ENCODE measurements at places on chromosomes 5 and 9.

- DNase-seq: no peak
Observed at GRCh38 chr5:83900306-83900705, 179.7 kb upstream of the HAPLN1 start.

- DNase-seq: no peak
Observed at GRCh38 chr5:128662997-128663396, 125.0 kb upstream of the FBN2 start.

DNA sequence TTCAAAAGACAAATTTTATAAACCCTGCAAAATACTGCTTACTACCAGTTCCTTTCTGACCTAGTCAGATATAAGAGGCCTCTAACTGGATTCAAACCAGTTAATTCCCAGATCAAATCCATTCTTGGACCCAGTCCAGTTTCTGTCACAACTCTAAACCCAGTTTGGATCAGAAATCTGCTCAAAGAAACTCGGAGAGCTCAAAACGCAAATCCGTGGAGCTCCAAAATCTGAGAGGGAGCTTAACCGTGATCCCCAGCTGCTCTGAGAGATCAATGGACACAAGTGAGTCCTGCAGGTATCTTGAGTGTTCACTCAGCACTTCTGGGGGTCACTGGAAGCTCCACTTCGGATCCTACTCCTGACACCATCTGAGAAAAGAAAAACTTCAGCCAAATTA, 348.1 kb upstream of the PTGER4 start:
- DNase-seq: no peak

DNA sequence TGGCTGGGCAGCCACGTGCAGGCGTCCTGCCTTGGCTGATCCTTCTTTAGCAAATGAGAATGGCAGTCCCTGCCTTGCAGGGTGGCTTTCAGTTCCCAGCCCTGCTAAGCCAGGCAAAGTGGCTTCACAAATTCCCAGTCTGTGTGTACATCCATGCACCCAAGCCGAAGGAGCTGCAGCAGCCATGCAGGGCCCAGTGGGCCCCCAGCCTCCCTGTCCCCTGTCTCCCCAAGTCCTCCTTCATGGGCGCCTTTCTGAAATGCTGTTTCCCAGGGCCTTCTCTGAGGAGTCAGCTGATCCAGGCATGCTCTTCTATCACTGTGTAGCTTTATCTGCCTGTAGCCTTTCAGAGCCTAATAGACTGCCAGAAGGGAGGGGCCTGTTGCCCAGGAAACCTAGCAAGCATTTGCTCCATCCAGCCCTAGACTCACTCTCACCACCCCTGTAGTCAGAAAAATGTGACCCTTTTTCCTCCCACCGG, 47.4 kb upstream of the SHC3 start:
- DNase-seq: no peak

- DNase-seq: peak; percentile 38
Observed at GRCh38 chr5:78287833-78288232, 6.7 kb downstream of the AP3B1 start.

GRCh38 chr5:160899735-160900134, 47.7 kb upstream of the ATP10B start:
- DNase-seq: no peak

- DNase-seq: no peak
Observed at GRCh38 chr5:117888688-117889087, 1099.7 kb downstream of the DTWD2 start.

- no peak for DNase-seq
Observed at GRCh38 chr5:171680485-171680884, 105.1 kb upstream of the SMIM23 start.

DNA sequence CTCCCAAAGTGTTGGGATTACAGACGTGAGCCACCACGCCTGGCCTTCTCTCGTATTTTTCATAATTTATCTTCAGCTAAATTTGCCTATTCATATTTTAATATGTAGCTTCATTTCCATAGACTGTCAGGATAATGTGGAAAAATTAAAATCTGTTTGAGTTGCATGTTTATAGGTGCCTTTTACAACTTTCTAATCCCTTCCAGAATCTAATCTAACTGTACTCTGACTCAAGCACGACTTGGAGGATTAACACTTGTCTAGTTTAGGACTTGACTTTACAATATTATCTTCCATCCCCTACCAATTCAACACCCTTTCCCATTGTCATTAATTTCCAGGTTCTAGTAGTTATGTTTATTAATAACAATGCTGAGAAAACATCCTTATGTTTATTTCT, 1761.5 kb downstream of the MAT2B start:
- DNase-seq: no peak

GRCh38 chr5:86332851-86333250, 284.9 kb upstream of the COX7C start:
- DNase-seq: no peak

DNA sequence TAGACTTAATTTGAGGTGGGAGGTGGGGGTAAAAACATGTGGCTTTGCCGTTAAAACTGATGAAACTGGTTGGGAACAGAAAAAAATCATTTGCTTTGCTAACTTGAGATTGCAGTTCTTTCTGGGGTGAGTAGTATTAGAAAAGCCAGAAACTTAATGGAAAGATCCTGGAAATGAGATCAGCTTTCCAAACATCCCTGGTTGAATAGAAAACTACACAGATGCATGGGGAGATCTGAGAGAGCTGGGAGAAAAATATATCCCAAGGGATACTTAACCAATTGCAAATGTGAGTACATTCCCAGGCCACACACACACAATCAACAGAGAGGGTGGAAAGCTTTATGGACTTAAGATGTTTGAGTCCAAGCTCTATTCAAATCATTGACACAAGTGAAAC, 222.3 kb downstream of the YTHDC2 start:
- DNase-seq: no peak

DNA sequence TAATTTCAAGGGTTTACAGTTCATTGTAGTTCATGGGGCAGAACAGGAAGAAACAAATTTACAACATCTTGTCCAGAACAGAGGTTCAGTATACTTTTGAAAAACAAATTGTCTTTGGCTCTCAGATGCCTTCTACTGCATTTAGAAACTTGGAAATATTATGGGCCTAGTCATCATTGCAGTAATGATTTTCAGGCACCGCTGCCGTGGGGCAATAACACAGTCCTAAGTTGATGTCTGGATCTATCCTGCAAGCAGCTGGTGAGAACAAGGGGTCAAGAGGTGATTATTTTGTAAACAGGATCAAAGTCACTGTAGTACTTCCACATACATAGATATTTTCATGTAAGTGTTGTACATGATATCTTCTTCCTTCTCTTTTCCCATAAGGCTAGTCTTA, 82.5 kb upstream of the CAST start:
- no peak for DNase-seq

GRCh38 chr9:135880438-135880837, 26.9 kb downstream of the CAMSAP1 start:
- DNase-seq: no peak

DNA sequence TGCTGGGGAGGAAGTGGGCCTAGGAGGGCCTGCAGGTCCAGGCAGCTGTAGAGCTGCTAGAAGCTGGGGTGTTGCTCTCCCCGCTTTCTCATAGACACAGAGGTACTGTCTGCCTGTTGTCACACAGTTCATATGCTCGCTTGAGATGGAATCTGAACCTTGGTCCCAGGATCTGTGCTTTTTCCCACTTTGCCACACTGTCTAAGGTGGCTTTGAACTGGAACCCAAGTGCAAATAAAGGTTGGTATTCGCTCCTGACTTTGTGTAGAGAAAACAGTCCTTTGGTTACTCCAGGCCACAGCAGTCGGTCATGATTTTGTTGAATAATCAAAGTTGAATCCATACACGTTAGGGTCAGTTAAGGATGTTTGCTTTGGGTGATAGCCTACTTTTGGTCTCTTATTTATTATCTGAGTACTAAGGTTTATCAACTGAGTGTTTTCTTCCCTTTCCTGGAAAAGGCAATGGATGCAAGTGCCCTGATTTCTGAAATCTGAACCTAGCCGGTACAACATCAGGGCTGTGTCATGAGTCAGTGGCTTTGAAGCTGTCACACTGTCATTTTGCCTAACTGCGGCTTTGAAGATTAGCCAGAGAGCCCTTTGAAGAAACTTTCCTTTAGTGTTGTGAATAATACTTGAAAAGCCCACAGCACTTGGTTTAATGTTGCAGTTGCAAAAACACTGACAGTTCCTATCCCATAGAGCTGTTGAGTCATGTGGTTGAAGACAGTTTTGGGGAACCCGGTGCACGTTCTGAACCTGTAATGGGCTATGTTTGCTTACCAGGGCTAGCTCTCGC, 41.3 kb downstream of the HABP4 start:
- DNase-seq: no peak

- DNase-seq: no peak
Observed at GRCh38 chr9:27337236-27337635, 40.3 kb upstream of the EQTN start.

DNA sequence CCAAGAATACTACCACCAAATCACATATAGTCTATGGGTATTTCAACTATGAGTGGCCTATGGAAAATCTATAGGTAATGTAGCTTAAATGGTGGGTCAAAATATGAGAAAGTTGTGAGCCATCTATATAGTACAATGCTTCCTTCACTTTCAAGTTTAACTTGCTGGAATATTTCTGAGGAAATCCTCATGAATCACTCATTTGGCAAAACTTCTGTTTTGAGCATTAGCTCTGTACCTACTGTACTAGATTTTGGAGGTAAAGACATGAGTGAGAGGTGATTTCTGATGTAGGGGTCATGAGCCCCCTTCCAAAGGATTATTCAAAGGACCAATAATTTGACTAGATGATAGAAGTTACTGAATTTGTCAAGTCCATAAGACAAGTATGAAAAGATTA, 80.6 kb upstream of the DAB2 start:
- DNase-seq: no peak

GRCh38 chr9:130266236-130267098, 907 bp downstream of the HMCN2 start:
- DNase-seq: no peak

GRCh38 chr5:89120719-89121118, 237.7 kb upstream of the MEF2C start:
- no peak for DNase-seq

DNA sequence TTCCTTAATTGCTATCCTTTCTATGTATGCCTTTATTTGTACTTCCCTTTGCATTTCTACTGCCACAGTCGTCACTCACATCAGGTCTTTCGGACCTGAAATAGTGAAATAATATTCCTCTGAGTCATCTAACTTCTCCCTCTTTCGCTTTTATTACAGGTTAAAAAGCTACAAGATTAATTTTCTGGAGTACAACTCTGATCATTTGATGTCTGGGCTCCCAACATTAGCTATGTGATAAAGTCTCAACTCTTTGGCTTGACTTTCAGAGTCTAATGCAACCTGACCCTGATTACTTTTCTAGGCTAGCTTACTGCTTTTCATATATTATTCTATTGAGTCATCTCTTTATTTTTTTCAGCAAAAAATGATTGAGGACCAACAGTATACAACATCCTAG, 638.8 kb upstream of the WWC1 start:
- DNase-seq: no peak

DNA sequence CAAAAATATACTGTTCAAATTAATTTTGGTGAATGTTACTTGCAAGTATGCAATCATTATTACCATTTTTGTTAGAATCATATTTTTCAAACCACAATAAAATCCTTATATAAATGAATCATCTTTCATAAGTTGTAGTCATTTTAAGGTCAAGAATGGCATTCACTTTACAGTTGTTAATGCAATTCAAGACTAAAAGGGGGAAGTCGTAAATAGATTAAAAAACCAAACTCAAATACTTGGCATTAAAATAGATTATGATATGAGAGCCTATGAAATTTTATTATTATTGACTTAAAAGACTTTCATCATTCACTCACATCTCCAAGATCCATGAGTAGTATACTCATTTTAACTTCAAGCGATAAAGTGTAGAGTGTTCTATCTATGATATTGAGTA, 11.6 kb downstream of the CDH9 start:
- no peak for DNase-seq

GRCh38 chr5:103942587-103943186, 380.1 kb upstream of the NUDT12 start:
- DNase-seq: no peak

GRCh38 chr9:126144196-126144595, 182.4 kb upstream of the MVB12B start:
- no peak for DNase-seq

GRCh38 chr9:77872177-77872576, 159.4 kb downstream of the GNAQ start:
- DNase-seq: no peak

DNA sequence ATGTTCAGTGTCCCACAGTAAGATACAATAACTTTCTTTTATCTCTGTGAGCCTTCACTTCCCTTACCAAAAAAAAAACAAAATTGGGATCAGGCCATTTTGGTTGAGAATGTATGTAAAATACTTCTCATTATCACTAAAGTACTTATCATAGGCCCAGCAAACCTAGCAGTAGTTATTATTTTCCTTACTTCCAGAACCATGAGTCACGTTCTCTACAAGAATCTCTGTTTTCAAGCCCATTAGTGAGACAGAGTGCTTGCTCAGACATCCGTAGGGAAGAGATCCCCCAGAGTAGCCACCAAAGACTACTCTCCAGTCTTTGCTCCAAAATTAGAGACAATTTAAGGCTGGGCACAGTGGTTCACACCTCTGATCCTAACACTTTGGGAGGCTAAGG, 103.9 kb upstream of the NR5A1 start:
- no peak for DNase-seq

DNA sequence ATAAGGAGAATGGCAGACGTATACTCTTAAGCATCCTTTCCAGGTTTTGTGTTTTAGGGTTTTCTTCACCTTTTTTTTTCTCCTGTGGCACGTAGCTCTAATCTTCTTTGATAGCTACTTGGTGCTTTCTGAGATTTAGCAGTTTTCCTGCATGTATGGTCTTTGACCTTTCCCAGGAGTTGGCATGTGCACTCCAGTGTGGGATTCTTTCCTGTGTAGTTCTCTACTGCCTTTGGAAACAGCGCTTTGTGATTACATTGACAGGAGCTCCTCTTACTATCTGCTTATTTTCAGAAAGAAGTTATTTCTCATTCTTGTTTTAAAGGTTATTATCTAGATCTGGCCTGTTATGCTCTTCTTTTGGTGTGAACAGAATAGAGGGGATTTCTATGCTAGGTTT, 65.5 kb downstream of the UNC13B start:
- DNase-seq: no peak

- DNase-seq: no peak
Observed at GRCh38 chr9:87959916-87960581, 14.3 kb downstream of the CDK20 start.

DNA sequence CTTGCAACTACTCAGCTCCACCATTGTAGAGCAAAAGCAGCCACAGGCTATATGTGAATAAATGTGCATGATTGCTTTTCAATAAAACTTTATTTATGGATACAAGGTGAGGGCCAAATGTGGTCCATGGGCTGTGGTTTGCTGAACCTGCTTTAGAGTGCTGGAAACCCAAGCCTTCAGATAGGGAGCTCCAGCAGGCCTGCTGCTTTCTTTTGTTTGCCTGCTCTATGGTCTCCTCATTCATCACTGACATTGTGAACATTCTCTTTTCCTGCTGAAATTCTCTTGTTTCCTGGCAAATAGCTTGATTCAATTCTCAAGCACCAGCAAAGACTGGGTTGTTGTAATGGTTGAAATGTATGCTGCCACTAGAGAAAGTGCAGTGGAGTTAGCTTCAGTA, 26.0 kb downstream of the EGFLAM start:
- no peak for DNase-seq

GRCh38 chr9:84597131-84597530, 72.4 kb upstream of the NTRK2 start:
- DNase-seq: no peak

Measured in BJ (cell line).